Stimulated activated CD4-positive, alpha-beta T cell treated with anti-CD3 and anti-CD28 coated beads, Interleukin-1b, Interleukin-23, amount 100 ng/mL, for 24 hours (primary cell): ENCODE measurements at places on chromosomes 3 and 15.

DNA sequence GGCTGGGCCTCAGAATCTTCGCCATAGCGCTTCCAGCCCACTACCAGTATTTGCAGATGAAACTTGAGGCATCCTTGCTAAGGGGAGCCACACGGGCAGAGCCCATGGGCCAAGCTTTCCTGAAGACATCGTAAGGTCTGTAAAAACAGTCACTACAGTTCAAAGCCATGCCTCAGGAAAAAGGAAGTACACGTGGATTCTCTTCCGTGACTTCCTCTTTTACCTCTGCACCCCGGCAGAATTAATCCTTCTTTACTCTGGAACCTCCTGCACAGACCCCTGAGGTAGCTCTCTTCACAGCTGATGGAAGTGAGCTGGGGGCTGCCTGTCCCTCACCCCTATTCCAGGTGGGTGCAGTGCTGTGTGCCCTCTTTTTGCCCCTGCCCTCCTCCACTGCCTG is 129.2 kb downstream of the CHDH start:
- no peak for DNase-seq

- no peak for DNase-seq
Observed at GRCh38 chr15:98599909-98600691, 48.2 kb upstream of the IGF1R start.

GRCh38 chr15:38486936-38487335 is 33.0 kb downstream of the FAM98B start:
- no peak for DNase-seq

GRCh38 chr3:110886222-110886893 is 185.3 kb upstream of the NECTIN3 start:
- DNase-seq: no peak

GRCh38 chr15:43775411-43775965 is 1.3 kb downstream of the ELL3 start:
- no peak for DNase-seq

GRCh38 chr3:139127101-139127500 is 82.4 kb upstream of the PRR23C start:
- no peak for DNase-seq

DNA sequence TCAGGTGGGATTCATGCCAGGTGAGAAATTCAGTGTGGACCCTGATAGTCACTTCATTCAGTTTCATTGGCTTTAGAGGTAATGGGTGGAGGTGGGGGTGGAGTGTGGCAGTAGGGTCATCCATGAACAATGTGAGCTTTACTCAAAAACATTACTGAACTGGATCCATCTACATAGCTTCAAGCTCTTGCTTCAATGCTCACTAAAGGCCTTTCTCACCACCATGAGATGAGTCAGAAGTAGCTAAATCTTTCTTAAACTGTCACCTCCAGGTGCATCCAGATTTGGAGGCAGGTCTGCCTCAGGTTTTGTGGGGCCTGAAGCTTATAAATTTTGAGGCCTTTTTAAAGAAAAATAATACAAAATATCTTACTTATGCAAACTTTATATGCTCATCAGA is 363.6 kb downstream of the CHST2 start:
- DNase-seq: no peak

DNA sequence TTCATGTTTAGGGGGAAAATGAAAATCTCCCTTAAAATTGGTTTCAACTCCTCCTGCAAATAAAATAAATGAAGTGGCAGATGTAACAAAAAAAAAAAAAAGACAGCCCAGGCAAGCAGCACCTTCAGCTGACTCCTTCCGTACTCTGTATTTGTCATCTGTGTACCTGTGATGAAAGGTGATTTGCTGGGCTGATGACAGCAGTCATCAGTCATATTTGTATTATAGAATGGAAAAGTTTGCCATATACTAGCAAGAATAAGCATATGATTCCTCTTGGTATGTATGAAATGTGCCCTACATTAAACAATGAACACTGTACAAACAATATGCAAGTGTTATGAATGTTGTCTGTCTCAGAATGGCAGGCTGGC is 44.1 kb upstream of the WWTR1 start:
- DNase-seq: no peak

- no peak for DNase-seq
Observed at GRCh38 chr3:184651904-184652303, 60.0 kb downstream of the MAGEF1 start.

DNA sequence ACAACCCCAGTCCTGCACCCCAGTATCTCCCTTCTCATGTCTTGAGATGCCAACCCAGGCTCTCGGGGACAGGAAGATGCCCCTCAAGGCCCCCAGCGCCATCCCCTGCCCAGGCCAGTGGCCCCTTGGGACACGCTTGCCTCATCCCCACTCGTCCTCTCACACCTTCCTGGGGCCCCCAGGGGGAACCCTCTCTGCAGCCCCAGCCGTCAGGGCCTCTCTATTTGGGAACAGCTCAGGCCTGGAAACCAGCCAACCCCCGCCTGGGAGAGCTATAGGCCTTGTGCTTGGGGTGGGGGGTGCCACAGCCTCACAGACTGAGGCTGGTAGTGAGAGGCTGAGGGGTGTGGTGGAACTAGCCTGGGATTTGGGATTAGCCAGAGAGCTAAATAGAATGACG is 7.8 kb downstream of the LINGO1 start:
- DNase-seq: no peak

DNA sequence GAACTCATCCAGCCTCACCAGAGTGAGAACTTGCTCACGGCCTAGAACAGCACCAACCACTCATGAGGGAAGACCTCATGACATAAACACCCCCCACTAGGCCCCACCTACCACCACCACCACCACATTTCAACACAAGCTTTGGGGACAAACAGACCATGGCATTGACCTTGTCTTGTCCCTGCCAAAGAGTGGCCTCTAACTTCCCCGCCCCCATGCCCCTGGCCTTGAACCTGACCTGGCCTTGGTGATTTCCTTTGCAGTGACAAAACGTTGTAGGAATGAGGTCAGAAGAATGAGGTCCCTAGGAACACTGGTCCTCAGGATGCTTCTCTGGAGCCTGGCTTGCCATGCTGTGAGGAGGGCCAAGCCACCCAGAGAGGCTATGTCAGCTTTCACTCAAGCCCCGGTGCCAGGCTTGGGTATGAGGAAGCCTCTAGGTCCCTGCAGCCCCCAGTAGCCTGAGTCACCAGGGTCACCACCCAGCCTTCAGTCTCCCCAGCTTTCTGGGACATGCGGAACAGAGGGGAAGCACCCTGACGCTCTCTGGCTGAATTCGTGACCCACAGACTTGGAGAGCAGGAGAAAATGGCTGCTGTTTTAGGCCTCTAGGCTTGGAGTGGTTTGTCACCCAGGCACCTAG is 57.9 kb downstream of the TPRA1 start:
- DNase-seq: no peak

- DNase-seq: no peak
Observed at GRCh38 chr3:190558796-190559195, 44.9 kb downstream of the IL1RAP start.

- DNase-seq: no peak
Observed at GRCh38 chr3:121545049-121545573, 677 bp downstream of the POLQ start.

- DNase-seq: no peak
Observed at GRCh38 chr3:115697263-115698053, 74.1 kb downstream of the GAP43 start.

DNA sequence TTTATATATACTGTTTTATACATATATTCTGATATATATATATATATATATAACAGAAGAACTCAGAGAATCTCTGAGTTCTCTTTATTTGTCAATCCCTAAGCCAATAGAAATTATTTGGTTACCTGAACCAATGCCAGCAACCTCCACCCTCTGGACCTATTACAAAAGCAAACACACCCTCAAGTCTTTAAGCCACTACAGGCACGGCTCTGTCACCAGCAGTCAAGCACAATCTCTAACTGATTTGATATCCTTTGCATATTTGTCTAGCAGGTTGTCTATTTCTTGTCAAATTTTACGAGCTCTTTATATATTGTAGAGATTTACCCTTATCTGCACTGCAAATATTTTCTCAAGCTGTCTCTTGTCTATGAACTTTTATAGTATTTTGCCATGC is 66.6 kb upstream of the TOPAZ1 start:
- no peak for DNase-seq

DNA sequence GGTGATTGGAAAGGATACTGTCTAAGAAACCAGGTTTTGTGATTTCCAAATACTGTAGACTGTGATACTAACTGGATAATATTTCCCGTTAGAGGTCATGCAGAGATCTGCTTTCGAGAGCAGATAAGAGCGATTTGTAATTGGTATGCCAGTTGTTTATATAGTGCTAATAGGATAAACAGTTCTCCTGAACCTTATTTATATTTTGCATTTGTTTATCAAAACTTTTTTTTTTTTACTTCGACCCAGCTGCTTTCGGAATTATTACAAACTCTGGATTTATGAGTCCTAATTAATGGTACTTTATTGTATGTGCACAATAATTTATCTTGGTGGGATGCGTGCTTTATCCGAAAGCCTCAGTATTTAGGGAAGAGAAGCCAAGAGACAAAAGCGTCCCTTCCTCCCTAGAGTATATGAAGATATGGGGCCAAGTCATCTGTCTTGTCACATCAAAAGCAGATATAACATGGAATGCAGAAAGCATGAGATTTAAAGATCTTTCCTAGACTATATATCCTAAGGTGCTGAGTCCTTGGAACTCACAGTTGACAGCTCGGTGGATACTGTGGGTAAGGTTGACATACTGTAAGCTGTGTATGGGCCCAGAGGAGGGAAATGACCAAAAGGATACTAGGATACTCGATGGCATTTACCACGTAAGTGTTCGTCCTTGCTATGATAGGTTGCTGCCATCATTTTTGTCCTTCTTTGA is 62.2 kb downstream of the SMAD6 start:
- no peak for DNase-seq

- no peak for DNase-seq
Observed at GRCh38 chr15:63992300-63992699, 54.0 kb downstream of the DAPK2 start.

DNA sequence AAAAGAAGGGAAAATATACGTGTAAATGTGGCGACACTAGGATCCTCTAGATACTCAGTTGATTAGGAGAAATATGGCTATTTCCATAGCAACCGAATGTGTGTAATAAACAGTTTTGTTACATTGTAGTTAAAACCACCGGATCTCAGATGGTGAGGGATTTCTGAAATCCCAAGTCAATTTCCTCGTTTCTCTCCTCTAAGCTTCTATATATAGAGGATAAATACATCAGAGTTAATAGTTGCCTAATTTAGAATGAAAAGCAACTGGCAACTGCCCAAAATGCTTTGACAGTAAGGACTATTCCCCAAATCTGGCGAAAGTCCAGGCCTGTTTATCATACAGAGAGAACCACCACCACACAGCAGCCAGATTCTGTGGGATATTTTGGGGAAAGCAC is 112.6 kb downstream of the GABRB3 start:
- DNase-seq: no peak

GRCh38 chr3:188153437-188154013 is 432 bp upstream of the LPP start:
- DNase-seq: no peak

- no peak for DNase-seq
Observed at GRCh38 chr3:120693439-120694171, 11.6 kb upstream of the HGD start.

DNA sequence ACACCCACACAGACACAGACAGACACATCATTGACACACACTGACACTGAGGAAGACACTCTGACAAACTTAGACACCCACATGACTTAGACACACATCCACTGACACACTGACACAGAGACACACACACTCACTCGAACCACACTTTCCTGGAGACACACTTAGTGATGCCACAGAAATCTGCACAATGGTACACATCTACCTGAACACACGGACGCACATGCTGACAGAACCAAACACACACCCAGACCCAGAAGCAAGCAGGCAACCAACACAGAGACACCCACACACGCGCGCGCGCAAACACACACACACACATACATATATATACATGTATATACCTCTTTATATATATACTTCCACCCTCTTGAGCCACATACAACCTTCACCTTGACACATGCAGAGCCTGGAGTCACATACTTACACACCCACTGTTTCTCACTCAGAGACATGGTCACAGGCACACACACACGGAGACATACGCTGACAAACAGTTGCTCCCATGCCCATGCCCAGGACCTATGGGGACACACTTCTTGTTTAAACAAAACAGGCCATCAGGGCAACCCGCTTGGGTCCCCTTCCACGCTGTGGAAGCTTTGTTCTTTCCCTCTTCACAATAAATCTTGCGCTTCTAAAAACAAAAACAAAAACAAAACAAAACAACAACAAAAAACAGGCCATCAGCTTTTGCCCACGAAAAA is 913 bp upstream of the SCN5A start:
- no peak for DNase-seq

DNA sequence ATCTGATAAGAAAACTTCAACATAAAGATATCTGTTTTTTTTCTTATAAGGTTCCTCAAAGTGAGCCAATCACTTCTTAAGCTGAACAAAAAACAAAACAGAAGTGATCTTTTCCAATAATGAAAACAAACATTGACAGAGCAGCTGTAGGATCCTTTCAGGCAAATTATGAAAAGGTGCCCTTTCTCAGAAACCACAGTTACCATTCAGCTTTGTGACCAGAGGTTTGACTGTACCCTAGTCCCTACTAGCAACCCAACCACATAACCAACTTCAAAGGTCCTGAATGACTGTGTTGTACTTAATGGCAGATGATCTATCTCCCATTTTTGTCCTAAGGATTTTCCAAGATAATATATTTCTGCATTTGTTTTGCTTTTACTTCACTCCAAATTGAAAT is 39.4 kb upstream of the CCR2 start:
- no peak for DNase-seq

DNA sequence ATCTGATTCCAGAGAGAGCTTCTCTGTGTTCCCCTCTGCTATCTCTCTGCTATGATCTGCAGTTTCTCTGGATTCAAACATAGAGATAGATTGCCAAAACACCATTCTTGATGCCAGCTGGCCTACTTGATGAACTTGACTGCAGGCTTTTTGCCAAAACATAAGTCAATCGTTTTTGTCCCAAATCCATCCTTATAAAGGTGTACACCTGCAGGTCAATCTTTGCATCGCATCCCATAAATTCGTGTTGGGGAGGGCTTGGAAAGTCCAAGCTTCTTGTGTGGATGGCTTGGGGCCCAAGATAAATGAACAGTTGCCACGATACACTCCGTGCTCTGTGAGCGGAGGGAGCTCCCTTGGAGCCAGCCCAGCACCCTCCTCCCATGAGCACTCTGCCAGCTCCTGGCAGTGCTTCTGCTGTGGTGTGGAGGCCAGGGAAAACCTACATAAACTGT is 2.7 kb downstream of the CERS3 start:
- DNase-seq: no peak
